Hematopoietic multipotent progenitor cell treated with erythropoietin and hydrocortisone succinate and interleukin-3 and kit ligand, for 8 days (in vitro differentiated cells): ENCODE measurements at places on chromosomes 5 and 9.

DNA sequence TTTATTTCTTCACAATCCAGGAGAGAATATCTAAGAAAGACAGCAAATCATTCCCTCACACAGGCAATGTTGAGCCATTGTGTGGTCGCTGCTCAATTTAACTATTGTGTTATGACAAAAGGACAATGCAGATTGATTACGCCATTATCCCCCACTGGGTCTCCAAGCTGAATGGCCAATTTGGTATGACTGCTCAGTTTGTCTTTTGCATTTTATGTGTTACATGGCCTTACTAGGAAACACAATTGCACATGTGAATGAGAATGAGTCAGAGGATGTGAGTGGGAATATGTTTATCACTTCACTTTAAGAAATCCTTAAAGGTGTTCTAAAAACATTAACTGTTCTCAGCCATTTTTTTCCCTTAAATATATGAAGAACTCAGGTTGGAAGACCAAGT lies 108.3 kb downstream of the FAM174A start:
- no peak for DNase-seq

DNA sequence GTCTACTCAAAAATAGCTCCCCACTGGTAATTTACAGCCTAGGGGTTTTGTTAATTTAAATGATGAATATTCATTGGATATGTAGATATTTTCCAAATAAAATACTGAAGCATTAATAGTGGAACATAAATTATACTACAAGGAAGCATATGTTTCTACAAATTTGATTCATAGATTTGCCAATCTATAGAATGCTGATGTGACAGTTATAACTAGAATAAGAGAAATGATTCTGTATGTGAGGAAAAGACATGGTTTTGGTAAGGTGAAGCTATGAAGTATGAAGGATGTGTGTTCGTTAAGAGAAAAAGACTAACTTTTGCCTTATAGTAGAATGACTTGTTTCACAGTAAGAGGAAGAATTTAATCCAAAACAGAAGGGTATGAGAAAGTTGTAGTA lies 61.3 kb downstream of the IARS1 start:
- DNase-seq: no peak

GRCh38 chr9:93129286-93129685 lies 4.8 kb downstream of the NINJ1 start:
- no peak for DNase-seq

- DNase-seq: peak; percentile 93
Measured at GRCh38 chr5:149079883-149080282, 17.0 kb upstream of the SH3TC2 start.

DNA sequence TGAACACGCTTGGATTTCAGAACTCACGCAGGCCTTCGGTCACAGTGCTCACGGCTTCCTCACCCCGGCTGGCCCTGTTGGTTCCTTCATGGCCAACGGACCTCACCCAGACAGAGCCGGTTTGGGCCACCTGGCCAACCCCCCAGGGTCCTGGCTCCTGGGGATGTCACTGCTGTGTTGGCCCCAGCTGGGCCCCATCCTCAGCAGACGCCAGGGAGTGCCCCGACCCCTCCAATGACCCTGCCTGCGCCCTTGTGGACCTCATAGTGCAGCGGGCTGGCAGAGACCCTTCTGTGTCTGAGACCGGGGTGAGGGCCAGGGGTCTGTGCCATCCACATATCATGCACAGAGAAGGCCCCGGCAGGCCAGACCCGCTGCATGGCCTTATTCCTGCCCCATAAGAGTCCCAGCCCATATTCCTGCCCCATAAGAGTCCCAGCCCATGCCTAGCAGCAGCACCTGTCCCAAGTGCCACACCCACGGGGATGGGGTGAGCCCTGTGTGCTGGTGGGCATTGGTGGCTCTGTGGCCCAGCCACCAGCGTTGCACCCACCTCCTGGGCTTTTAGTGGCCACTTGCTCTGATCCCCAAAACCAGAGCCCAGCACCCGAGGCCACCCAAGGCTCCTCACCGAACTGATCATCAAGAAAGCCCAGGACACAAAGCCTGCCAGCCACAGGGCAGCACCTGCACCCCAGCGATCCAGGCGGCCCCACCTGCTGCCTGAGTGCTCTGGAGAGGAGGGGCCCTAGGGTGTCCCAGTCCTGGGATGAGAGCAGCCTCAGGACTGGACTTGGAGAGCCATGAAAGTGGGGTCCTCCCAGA lies 1.3 kb upstream of the LPCAT1 start:
- no peak for DNase-seq

DNA sequence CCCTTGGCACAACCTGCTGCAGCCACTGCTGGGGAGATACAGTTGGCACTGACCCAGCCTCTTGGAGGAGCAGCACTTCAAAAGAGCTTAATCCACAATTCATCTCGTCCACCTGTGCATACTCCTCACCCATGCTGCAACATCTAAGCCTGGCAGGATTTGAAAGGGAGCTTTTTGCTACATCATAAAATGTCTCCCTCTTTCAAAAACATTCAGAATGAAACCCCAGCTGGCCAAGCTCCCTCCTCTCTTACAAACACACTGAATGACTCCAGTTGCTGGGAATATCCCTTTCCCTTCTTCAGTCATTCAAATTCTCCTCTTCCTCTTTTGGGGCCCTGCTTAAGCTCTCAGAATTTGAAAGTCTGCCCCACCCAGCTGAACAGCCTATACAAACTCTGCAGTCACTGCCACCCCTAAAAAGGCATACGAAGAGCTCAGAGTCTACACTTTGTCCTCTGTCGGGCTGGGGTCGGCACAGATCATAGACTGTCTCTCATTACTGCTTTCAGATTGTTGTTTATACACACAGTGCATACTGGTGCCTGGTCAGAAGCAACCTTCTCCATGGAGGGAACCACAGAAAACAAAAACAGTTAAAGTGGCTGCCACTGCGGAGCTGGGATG lies 8.8 kb upstream of the C5orf15 start:
- DNase-seq: no peak

DNA sequence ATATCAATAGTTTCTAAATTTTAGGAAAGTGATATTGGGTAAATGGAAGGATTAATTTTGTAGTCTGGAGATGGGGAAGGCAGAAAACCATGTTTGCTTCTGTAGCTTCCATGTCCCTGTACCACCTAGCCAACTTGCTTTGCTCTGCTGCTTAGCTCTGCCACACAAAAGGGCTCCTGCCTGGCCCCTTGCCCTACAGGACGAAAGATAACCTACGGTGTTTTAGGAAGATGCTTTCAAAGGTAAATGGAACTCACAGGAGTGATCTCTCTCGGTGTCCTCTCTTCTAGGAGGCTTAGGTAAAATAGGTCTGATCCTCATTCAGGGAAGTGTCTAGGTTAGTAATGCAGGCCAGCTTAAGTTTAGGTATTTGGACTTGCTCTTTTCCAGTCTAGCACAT lies 37.8 kb upstream of the DMXL1 start:
- DNase-seq: no peak

DNA sequence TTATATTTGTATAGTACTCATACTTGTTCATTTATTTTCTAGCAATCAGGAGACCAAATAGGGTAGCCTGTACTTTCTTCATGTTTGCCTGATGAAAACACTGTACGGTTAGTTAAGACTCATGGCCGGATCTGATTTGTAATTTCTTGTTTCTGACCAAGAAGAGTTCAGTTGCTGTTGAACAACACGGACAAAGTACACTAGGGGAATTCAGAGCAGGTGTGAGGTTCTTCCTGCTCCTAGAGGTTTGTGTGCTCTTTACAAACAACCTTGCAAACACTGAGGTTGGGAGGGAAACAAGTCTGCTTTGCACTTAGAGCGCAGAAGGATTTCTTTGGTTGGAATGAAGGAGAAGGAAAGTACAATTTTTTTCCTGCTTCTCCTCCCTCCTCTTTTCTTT lies 69.7 kb downstream of the TRIO start:
- no peak for DNase-seq

- DNase-seq: no peak
Measured at GRCh38 chr5:17282283-17283120, 65.1 kb downstream of the BASP1 start.

- DNase-seq: no peak
Measured at GRCh38 chr9:11833056-11833455, 860.1 kb upstream of the TYRP1 start.

- DNase-seq: no peak
Measured at GRCh38 chr5:132205385-132206125, 22.1 kb downstream of the P4HA2 start.

- no peak for DNase-seq
Measured at GRCh38 chr5:77718934-77719610, 57.1 kb downstream of the TBCA start.

DNA sequence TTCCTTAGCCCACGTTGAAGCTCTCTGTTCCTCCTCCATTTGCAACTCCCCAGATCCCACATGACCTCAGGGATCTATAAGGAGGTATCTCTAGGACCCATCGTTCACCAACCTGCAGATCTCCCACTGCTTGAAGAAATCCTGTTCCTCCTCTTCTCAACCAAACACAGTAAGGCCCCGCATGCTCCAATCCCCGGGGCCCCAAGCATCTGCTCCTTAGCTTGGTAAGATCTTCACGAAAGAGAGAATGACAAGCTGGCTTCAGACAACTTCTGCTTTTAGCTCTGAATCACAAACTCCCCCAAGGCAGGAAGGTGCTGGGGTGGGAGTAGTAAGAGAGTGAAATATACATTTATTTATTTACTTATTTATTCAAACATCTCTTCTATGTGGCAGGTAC lies 33.0 kb upstream of the ARHGAP26 start:
- no peak for DNase-seq

GRCh38 chr9:117927354-117927753 lies 223.2 kb downstream of the TLR4 start:
- no peak for DNase-seq

DNA sequence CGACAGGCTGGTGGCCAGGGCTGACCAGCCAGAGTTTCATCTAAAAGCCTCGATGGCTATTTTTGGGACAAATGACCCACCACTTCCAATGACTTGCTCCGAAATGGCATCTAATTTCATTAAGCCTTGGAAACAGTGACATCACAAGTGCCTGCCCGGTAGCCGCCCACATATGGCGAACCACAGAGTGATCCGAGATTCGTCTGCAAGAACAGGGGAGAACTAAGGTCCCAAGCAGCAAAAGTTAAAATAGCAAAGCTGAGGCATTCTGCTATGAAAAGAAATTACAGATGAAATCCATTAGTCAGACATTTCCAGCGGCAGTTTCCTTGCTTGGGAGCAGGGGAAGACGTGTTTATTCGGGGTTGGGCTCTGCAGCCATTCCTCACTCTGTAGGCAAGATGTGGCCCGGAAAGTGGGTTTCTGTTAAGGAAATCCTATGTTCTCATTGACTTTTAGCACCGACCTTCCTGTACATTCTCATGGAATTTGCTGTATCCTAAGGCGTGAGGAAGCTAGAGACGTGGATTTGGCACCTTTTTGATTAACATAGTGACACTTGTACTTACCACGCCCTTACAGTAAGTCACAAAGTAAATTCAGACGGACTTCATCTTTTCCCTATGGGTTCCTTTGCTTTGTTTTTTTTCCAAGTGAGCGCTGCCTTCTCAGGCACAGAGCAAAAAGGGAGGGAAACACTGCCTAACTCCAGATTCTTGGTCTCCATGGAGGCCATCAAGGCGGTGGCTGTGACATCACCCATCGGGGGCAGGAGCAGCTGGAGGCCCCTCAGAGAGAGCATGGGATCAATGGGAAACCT lies 45.1 kb downstream of the ERGIC1 start:
- no peak for DNase-seq

GRCh38 chr5:77167695-77168121 lies 42.8 kb upstream of the PDE8B start:
- DNase-seq: no peak
